ENCODE measurements at places on chromosomes 1 and 21. TPM values are rescaled to one million over a fixed set of nuclear protein-coding genes. Genes with fewer than 3 reads are reported as not detected.

AADACL3 gene
- not detected for total RNA-seq

OPRD1 gene
- total RNA-seq = 2.8 TPM

FMOD gene
- total RNA-seq = 0.92 TPM

MYOG gene
- not detected for total RNA-seq

SPRR2G gene
- not detected for total RNA-seq

C1orf141 gene
- total RNA-seq = 0.69 TPM

ATP1A2 gene
- total RNA-seq = 131 TPM

FCRL4 gene
- not detected for total RNA-seq

SYDE2 gene
- total RNA-seq = 4.4 TPM

IPO13 gene
- 19.1 TPM for total RNA-seq

PADI3 gene
- total RNA-seq = not detected

TNFSF18 gene
- 1.8 TPM for total RNA-seq

DCAF8 gene
- 67.4 TPM for total RNA-seq

ASPM gene
- 14.8 TPM for total RNA-seq

BMP8A gene
- total RNA-seq = 1.2 TPM

KRTAP12-2 gene
- not detected for total RNA-seq

CHAF1B gene
- 3.9 TPM for total RNA-seq
